ENCODE measurements at places on chromosomes 4 and X. TPM values are rescaled to one million over a fixed set of nuclear protein-coding genes. Genes with fewer than 3 reads are reported as not detected.

DNA sequence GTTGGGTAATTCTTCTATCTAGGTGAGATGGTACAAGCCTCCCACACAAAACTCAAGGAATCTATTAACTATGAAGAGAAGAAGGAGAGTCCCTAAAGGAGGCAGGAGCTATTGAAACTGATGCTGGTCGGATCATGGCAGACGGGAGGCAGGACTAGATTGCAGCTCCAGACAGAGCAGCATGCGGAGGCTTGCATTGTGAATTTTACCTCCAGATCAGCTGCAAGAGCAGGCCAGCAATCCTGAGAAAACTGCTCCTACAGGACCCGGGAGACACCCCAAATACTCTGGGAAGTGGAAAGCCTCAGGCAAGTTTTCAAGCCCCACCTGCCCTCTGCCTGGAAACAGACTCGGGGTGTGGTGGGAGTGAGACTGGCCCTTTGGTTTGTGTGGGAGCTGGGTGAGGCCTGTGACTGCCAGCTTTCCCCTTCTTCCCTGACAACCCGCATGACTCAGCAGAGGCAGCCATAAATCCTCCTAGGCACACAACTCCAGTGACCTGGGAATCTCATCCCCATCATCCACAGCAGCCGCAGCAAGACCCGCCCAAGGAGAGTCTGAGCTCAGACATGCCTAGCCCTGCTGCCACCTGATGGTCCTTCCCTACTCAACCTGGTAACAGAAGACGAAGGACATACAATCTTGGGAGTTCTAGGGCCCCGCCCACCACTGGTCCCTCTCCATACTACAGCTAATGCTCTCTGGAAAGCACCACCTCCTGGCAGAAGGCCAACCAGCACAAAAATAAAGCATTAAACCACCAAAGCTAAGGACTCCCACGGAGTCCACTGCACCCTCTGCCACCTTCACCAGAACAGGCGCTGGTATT, 30.9 kb downstream of the GATB start:
- no peak for DNase-seq

GRCh38 chrX:120517936-120518335, 42.8 kb downstream of the CUL4B start:
- DNase-seq: no peak

DNA sequence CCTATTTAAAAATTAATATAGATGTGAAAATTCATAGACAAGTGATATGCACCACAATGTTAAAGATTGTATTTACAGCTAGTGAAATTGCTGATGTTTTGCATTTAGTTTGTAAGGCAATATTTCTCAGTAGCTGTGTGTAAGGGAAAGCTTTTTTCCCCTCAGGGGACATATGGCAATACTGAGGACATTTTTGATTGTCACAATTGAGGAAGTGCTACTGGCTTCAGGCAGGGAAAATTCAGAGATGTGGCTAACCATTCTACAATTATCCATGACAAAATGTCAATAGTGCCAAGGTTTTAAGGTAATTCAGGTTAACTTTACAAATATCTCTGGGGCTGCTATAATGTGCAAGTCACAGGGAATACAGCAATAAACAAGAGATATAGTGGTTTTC, 66.1 kb upstream of the IL15 start:
- no peak for DNase-seq

DNA sequence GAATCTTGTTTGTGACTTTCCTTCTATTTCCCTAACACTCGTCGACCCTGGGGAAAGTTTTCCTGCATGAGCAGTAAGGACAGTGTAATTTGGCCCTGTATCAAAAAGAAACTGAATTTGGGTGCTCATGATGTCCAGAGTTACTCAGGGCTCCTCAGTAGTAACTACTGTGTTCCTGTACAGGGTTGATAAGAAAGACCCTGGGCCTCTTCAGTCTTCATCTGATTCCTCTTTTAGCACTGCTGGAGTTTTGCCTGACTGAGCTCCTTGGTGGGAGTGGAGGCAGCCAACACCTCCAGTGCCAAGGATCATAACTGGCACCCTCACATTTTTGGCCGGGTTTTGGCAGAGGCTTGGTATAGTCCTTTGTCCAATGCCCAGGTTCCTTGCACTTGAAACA, 7.1 kb upstream of the AREG start:
- DNase-seq: no peak

The SLC26A1 gene
- total RNA-seq: not detected

The NR0B1 gene
- 0.15 TPM for total RNA-seq

Measured in H1 (cell line).